ENCODE measurements at places on chromosomes 13 and 19.

DNA sequence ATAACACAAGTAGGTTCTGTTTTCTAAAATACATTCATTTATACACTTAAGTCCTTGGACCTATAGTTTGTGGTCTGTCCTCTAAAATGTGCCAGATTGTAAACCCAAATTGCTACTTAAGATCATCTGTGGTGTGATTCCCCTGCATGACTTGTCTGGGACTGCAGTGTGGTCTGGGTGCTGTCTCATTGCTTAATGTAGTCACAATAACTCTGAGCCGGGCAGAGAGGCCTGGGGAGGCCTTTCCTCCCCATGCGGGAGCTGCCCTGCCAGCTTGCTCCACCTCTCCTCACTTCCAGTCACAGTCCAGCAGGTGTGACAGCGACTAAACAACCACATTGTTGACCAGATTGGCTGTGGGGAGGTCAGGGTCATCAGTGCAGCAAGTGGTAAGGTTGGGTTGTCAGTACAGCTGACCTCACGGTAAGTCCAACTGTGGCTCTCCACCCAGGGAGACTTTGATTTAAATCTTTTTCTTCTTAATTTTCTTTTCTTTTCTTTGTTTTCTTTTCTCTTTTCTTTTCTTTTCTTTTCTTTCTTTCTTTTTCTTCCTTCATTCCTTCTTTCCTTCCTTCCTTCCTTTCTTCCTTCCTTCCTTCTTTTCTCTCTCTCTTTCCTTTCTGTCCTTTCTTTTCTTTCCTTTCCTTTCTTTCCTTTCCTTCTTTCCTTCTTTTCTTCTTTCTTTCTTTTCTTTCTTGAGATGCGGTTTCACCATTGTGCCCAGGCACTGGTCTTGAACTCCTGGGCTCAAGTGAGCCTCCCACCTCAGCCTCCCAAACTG lies 4.4 kb upstream of the TUBA3C start:
- DNase-seq, result no peak

GRCh38 chr19:7258041-7258839 lies 36.0 kb downstream of the INSR start:
- no peak for DNase-seq

DNA sequence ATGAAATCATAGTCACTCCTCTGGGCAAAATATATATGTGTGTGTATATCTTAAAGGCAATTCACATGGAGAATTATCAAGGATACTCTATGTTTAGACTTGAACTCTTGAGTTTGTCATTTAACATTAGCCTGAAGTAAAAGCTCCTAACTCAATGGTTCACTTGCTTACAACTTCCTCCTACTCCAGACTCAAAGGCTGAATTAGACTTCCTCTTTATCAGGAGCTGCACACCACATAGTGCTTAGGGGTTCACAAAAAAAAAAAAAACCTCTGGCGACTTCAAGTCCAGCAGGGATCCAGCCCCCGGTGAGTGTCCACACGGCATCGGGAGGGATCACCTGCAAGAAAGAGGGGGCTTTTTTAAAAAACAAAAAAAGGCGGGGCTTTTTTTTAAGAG lies 68.2 kb upstream of the LSM14A start:
- DNase-seq, result no peak

GRCh38 chr13:27599845-27600553 lies 20.3 kb downstream of the LNX2 start:
- peak; percentile 52 for DNase-seq

GRCh38 chr19:17332677-17333581 lies 1.7 kb downstream of the ANO8 start:
- peak; percentile 82 for DNase-seq

DNA sequence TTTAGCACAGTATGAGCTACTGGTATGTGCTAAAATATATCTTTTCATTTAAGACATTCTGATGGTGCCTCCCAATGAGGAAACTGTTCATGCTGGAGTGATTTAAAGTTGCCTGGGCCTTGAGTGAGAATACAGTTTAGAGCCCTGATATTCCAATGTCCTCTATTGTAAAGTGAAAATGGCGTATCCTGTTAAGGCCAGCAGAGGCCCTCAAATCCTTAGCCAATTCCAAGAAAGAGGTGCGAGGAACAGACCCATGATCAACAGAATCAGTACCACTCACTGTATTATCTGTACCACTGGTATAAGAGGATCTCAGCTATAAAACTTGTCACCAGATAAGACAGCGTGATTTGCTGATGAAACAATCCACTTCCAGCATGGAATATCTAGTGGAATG lies 273.1 kb upstream of the SLITRK5 start:
- no peak for DNase-seq

- DNase-seq, result no peak
These were observed 15.9 kb upstream of the ZNF254 start for GRCh38 chr19:24071078-24071477.

GRCh38 chr13:27588405-27588804 lies 31.9 kb downstream of the LNX2 start:
- DNase-seq, result no peak

GRCh38 chr19:53463263-53463662 lies 4.3 kb upstream of the ZNF813 start:
- no peak for DNase-seq

DNA sequence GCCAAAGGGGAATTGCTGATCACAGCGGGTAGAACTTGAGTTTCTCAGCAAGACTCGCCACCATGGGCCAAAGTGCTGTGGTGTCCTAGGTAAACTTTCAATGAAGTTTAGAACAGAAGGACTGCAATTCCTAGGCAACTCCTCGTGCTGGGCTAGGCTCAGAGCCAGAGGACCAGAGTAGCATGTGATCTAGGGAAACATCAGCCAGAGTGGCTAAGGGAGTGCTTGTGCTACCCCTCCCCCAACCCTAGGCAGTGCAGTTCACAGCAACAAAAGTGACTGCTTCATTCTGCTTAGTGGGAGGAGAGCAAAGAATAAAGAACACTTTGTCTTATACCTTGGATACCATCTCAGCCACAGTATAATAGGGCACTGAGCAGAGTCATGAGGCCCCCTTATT lies 1658.6 kb upstream of the MIR17HG start:
- DNase-seq, result no peak

GRCh38 chr13:100597253-100597652 lies 8.7 kb upstream of the GGACT start:
- DNase-seq, result peak; percentile 14

GRCh38 chr13:43391036-43391435 lies 367.6 kb downstream of the DNAJC15 start:
- no peak for DNase-seq

DNA sequence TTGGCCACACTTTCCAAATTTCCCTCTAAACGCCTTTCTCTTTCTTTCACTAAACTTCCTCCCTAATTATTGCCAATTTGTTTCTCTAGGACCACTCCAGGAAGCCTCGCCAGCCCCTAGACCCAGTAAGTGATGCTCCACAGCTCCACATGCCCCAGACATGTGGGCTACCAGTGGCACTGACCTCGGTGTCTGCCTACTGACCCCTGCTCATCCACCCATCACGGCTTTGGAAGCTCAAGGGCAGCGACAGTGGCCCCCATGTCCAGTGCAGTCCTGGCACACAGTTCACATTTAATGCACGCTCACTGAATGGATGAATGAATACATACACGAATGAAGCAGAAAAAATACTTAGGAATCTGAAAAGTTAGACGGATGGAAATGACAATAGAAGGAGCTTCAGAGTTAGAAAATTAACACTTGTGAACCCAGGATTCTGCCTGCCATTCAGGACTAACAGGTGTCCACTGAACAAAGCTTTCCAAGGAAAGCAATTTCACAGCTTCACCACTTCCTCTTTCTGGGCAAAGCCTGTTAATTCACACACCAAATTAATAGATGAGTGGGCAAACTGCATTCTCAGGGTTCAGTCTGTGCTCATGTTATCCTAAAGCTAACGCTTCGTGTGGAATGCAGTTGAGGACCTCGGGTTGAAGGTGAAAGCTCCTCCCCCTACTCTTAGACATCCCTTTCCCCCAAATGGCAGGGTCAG lies 50.9 kb downstream of the CCDC70 start:
- no peak for DNase-seq

- no peak for DNase-seq
These were observed 1.9 kb downstream of the GNG14 start for GRCh38 chr19:12689581-12690216.

GRCh38 chr13:27427641-27428040 lies 3.2 kb downstream of the GTF3A start:
- no peak for DNase-seq

DNA sequence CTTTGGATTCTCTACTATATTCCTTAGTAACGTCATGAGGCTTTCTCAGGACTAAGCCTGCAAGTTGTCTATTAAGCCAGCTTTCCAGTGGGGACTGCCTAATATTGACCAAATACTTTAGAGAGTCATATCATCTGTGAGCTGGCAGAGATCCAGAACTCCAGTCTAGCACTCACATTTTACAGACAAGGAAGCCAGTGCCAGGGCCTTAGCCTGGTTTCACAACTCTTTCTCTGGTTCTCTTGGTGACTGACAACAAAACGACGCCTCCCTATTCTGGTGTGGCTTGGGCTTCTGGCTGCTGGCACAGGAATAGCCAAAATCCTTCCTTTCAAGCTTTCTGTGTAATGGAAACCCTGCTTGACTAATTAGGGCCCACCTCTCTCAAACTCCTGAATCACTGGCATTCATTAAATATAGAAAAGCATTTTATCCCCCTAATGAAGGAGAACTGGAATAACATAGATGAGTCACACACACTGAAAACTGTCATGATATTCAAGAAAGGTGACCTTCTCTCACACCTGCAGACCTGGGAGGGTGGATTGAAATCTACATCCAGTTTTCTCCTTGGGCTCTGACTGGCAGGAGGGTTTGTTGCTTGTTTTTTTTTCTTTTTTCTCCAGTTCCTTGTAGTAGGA lies 75.2 kb upstream of the UBL3 start:
- DNase-seq, result no peak

GRCh38 chr19:5058521-5059212 lies 89.8 kb downstream of the KDM4B start:
- no peak for DNase-seq

DNA sequence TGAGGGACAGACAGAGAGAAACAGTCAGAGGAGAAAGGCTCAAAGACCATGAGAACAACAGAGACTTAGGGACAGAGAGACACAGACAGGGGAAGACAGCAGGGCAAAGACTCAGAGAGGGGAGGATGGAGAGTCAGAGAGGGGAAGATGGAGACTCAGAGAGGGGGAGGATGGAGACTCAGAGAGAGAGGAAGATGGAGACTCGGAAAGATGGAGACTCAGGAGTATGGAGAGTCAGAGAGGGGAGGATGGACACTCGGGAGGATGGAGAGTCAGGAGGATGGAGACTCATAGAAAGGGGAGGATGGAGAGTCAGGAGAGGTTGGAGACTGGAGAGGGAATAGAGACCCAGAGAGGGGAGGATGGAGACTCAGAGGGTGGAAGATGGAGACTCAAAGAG lies 689 bp downstream of the SPACA6 start:
- no peak for DNase-seq

DNA sequence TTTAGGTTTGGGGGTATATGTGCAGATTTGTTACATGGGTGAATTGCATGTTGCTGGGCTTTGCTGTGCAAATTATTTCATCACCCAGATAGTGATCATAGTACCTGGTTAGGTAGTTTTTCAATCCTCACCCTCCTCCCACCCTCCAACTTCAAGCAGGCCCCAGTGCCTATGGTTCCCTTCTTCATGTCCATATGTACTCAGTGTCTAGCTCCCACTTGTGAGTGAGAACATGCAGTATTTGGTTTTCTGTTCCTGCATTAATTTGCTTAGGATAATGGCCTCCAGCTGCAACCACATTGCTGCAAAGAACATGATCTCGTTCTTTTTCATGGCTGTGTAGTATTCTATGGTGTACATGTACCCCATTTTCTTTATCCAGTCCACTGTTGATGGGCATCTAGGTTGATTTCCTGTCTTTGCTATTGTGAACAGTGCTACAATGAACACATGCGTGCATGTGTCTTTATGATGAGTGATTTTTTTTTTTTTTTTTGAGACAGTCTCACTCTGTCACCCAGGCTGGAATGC lies 42.9 kb upstream of the POMP start:
- DNase-seq, result no peak

DNA sequence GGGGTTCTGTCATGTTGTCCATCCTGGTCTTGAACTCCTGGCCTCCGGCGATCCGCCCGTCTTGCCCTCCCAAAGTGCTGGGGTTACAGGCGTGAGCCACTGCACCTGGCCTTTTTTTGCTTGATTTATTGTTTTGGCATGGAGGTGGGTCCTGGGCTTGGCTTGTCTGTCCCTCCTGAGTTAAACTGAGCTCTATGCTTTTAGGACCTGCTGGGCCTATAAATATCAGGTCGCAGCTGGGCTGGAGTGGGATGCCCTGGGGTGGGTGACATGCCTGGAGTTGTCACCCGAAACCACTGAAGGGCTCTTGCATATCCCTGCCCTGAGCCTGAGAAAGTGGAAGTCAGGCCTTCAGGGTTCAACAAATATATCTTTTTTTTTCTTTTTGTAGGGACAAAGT lies 5.5 kb downstream of the ARRDC5 start:
- no peak for DNase-seq

DNA sequence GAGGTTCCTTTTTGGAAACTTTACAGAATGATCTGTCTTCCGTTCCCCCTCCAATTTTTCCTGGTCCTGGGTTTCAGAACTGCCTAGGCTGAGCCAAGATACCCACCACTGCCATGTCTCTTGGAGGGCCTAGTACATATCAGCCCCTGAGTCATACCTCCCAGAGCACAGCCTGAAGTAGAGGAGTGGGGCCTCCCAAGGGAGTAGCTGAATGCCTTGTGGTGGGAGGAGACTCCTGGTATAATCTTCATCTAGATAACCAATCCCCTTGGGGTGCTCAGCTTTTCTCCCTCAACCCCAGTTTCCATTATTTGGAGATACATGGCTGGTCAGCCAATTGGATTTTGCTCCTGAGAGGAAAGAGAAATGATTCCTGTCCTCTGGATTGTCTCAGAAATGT lies 30.3 kb downstream of the ZNF763 start:
- peak; percentile 20 for DNase-seq

DNA sequence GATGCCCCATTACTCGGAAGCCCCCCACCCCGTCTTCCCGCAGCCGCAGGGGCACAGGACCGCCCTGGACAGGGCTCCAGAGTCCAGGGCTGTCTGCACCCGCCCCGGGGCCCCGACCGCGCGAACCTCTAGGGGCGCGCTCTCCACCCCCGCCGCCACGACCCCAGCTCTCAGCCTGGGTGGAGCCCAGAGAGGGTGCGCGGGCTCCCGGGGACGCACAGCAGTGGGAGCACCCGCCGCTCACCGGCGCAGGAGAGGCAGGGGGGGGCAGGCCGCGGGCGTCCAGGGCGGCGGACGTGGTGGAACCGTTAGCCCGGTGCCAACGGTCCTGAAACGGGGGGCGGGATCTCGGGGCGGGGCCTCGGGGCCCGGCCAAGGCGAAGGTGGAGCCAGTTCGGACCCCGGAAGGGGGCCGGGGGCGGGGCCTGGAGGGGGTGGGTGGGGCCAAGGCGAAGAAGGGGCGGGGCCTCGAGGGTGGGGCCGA lies at the start of gene ATP8B3:
ATP8B3 (minus strand) TSS at position 335 of the 484 bp plus-strand sequence. CDS start 540 bp downstream, outside the sequence.
- no peak for DNase-seq

DNA sequence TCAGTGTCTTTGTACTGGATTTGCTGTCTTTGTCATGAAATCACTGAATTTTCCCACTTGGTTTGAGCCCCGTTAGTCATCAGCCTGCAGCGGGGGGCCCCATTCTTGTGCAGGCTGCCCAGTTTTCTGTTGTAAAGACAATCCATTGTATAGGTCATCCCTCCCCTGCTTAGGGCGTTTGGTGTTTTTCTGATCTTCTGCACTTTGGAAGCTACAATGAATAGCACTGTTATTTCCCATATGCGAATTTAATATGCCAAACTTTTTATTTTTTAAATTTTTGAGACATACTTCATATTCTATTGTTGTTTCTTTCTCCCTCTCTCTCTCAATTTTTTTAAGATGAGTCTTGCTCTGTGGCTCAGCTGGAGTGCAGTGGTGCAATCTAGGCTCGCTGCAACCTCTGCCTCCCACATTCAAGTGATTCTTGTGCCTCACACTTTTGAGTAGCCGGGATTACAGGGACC lies 9.0 kb downstream of the SLC27A1 start:
- no peak for DNase-seq

GRCh38 chr19:11020982-11021759 lies 60.3 kb downstream of the SMARCA4 start:
- no peak for DNase-seq
